CD4-positive, alpha-beta memory T cell (primary cell): ENCODE measurements at places on chromosomes 4 and X. TPM values are rescaled to one million over a fixed set of nuclear protein-coding genes. Genes with fewer than 3 reads are reported as not detected.

Gene VCX3B
- not detected for polyA plus RNA-seq

Gene EXOC1L
- polyA plus RNA-seq, result not detected

DNA sequence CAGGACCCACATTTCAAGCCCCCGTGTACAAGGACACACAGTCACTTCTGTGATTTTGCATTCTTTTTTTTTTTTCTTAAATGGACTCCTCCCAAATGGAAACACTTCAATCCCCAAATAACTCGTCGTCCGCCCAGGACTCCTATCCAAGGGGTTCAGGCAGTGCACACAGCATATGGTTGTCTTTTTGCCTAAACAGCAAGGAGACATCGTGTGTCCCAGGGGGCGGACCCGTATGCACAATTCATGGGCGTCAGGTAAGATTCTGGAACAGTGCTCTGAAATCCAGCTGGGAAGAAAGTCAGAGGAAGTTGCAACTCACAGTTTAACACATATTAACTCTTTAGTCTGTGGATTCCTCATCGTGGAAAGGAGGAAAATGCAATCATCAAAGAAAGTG lies 231.3 kb downstream of the SHOX start:
- no peak overlapping the region for H3K27ac ChIP-seq
- H3K4me1 ChIP-seq, result no peaks in the 10 kb centered on the region
- no peak for DNase-seq
- H3K27me3 ChIP-seq, result no peaks in the 10 kb centered on the region
- H3K36me3 ChIP-seq, result no peaks in the 10 kb centered on the region

DNA sequence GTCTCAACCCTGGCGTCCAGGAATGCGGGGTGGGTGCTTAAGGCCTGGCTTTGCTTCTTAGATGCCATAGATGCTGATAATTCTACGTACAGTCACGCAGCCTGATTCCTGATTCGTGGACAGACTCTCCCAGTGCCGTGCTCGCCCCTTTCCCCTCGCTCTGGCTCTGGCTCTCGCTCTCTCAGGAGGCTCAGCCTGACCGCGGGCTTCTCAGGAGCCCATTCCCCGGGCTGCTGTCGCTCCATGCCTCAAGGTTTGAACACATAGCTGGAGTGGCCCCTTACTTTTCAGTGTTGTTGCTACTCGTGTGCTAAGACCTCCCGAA lies 59.2 kb upstream of the ZC4H2 start:
- H3K36me3 ChIP-seq, result no peaks in the 10 kb centered on the region
- H3K4me1 ChIP-seq, result peaks cover 15% of the 10 kb centered on the region
- peak overlapping the region; percentile 54 for H3K4me3 ChIP-seq
- peak overlapping the region; percentile 58 for H3K27ac ChIP-seq

- no peak overlapping the region for H3K27ac ChIP-seq
- no peaks in the 10 kb centered on the region for H3K27me3 ChIP-seq
- no peaks in the 10 kb centered on the region for H3K4me1 ChIP-seq
- H3K36me3 ChIP-seq, result no peaks in the 10 kb centered on the region
- no peak overlapping the region for H3K4me3 ChIP-seq
- no peak for DNase-seq
Observed at GRCh38 chrX:123454712-123455431, 270.8 kb downstream of the GRIA3 start.

- no peak for DNase-seq
- H3K36me3 ChIP-seq, result no peaks in the 10 kb centered on the region
- H3K4me3 ChIP-seq, result no peak overlapping the region
- no peaks in the 10 kb centered on the region for H3K27me3 ChIP-seq
Observed at GRCh38 chr4:56182356-56182755, 204.9 kb downstream of the AASDH start.

DNA sequence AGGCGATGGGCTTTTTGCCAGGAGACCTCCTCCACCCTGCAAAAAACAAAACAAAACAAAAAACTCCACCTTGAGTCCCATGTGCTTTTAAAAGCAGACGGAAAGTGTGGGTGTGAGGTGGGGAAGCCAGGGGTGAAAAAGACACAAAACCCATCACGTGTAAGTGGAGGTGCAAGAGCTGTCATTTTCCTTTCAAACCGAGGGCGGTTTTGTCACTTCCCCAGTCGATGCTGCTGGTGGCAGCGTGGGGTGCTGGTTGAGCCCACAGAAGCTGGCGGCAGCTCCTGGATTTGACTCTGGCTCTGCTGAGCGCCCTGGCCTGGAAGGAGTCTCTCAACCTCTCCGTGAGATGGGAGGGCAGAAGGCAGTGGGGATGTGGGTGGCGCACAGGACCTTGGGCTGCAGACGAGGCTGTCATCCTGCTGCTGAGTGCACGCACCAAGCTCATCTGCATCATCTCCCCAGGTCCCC lies 110.0 kb downstream of the PSAPL1 start:
- no peaks in the 10 kb centered on the region for H3K36me3 ChIP-seq
- no peak overlapping the region for H3K4me3 ChIP-seq
- no peak for DNase-seq
- no peak overlapping the region for H3K27ac ChIP-seq
- H3K27me3 ChIP-seq, result no peaks in the 10 kb centered on the region

DNA sequence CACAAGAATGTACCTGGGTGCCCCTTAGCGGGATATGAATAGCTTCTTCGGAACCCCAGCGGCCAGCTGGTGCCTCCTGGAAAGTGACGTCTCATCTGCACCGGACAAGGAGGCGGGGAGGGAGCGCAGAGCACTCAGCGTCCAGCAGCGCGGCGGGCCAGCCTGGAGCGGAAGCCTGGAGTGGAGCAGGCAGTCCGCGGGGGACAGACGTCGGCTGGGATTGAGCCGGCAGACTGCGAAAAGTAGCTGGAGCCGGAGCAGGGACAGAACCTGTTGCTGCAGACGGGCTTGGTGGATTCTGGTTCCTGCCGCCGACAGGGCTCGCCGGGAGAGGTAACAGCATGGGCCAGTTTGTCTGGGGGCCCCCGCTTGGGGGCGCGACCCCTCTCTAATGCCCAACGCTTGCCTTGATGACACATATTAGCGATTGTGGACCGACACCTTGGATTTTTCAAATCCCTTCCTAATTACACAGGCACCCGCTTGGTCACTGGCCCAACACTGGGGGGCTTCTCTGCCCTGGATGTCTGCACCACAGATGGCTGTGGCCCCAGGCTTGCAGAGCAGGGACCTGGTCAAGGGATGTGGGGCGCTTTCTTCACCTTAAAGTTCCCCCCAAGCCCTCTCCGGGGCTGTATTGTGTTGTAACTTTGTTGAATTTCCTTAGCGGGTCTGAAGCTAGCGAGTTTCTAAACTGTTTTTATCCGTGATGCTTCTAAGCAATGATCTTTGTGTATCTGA lies at the start of gene NPFFR2:
NPFFR2 (plus strand) TSS at position 133 of the 741 bp plus-strand sequence. CDS start 96,592 bp downstream, outside the sequence.
- H3K27ac ChIP-seq, result no peak within 1 kb of the TSS
- no peak for DNase-seq
- H3K27me3 ChIP-seq, result peaks cover 4% of the 10 kb centered on the region

- H3K36me3 ChIP-seq, result no peaks in the 10 kb centered on the region
- H3K4me1 ChIP-seq, result no peaks in the 10 kb centered on the region
- DNase-seq, result no peak
- no peaks in the 10 kb centered on the region for H3K27me3 ChIP-seq
Observed at GRCh38 chrX:46953597-46953996, 41.4 kb downstream of the JADE3 start.
